Endodermal cell (in vitro differentiated cells): ENCODE measurements at places on chromosomes 13 and 19.

DNA sequence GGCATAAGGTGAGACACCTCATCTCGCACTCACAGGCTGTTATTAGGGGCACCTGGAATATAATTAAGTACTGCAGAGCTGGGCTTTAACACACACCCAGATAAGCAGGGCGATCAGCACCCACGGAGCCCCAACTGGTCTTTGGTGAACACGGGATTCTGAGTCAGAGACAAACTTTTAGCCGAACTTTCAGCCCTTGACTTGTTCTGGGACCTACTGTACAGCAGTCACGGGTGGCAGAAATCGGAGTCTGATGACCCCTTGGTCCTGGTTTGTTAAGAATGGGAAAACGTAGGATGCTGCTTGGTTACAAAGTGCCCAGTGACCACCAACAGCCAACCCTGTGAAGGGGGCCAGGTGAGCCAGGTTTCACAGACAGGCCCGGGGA is 9.0 kb downstream of the SH3GL1 start:
- peaks cover 27% of the 10 kb centered on the region for H3K4me1 ChIP-seq
- no peak for DNase-seq
- H3K36me3 ChIP-seq: peaks cover 15% of the 10 kb centered on the region

GRCh38 chr13:43985422-43986072 is 105.8 kb downstream of the LACC1 start:
- H3K27ac ChIP-seq: no peak overlapping the region
- H3K36me3 ChIP-seq: no peaks in the 10 kb centered on the region
- no peaks in the 10 kb centered on the region for H3K27me3 ChIP-seq

- no peak for DNase-seq
- H3K27ac ChIP-seq: no peak overlapping the region
- H3K4me1 ChIP-seq: no peaks in the 10 kb centered on the region
Observed at GRCh38 chr19:18386543-18387271, 749 bp downstream of the GDF15 start.

GRCh38 chr13:111287201-111287600 is 33.2 kb upstream of the TEX29 start:
- H3K4me3 ChIP-seq: no peak overlapping the region
- no peaks in the 10 kb centered on the region for H3K4me1 ChIP-seq
- no peaks in the 10 kb centered on the region for H3K27me3 ChIP-seq

DNA sequence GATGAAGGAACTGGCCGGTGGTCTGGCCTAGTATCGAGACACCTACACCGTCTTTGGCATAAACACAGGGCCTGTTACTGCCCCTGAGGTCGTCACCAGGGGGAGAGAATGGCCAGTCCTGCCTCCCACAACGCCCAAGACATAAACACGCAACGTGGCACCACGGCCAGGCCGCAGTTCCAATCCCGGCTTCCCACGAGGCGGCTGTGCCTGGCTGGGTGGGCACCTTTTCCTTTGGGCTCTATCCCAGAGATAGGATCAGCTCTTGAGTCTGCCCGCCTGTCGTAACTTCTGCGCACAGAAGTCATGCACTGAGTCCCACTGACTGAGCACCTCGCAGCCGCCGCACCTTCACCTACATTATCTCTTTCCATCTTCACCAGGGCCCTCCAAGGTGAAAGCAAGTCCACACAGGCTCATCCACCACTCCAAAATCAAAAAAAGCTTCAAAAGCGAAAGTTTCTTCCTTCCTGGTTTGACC is 1.1 kb downstream of the MIER2 start:
- peak; percentile 62 for DNase-seq
- no peaks in the 10 kb centered on the region for H3K4me1 ChIP-seq
- no peak overlapping the region for H3K27ac ChIP-seq
- H3K36me3 ChIP-seq: peaks cover 29% of the 10 kb centered on the region
- peak overlapping the region; percentile 99 for H3K4me3 ChIP-seq

DNA sequence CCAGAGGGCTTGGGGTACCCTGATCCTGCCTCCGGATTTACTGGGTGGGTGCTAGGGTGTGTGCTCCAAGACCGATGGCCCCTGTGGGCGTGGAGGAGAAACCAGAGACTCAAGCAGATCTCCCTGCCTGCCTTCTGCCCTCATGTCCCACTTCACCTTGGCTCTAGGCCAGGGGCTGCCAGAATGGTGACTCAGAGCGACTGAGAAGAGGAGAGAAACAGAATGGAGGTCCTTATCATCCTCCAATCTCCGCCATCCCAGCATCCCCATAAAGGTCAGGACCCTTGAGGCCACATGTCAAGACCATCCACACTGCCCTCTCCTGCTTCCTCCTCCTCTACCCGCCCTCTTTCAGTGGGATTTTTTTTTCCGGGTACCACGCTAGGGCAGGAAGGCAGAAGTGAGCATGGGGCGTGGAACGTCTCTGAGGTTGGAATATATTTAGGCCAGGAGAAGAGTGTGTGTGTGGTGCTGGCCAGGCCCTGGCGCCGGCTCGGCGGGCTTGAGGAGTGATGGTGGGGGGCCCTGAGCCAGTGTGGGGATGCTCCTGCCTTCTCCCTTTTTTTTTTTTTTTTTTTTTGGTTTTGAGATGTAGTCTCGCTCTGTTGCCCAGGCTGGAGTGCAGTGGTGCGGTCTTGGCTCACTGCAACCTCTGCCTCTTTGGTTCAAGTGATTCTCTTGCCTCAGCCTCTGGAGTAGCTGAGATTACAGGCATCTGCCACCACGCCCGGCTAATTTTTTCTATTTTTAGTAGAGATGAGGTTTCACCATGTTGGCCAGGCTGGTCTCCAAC is 22.3 kb downstream of the IER2 start:
- H3K4me1 ChIP-seq: no peaks in the 10 kb centered on the region
- no peaks in the 10 kb centered on the region for H3K36me3 ChIP-seq
- no peak overlapping the region for H3K4me3 ChIP-seq
- no peak overlapping the region for H3K27ac ChIP-seq
- no peaks in the 10 kb centered on the region for H3K27me3 ChIP-seq

- H3K27me3 ChIP-seq: no peaks in the 10 kb centered on the region
- no peak overlapping the region for H3K27ac ChIP-seq
- DNase-seq: no peak
- H3K4me1 ChIP-seq: no peaks in the 10 kb centered on the region
- H3K36me3 ChIP-seq: peaks cover 4% of the 10 kb centered on the region
Observed at GRCh38 chr19:33499671-33500506, 21.7 kb downstream of the PEPD start.

GRCh38 chr13:38537051-38537450 is 149.8 kb upstream of the FREM2 start:
- H3K4me3 ChIP-seq: no peak overlapping the region
- H3K27me3 ChIP-seq: no peaks in the 10 kb centered on the region
- H3K27ac ChIP-seq: no peak overlapping the region
- no peaks in the 10 kb centered on the region for H3K36me3 ChIP-seq
- peaks cover 6% of the 10 kb centered on the region for H3K4me1 ChIP-seq

- no peaks in the 10 kb centered on the region for H3K4me1 ChIP-seq
- H3K27me3 ChIP-seq: no peaks in the 10 kb centered on the region
- no peak for DNase-seq
- H3K4me3 ChIP-seq: no peak overlapping the region
Observed at GRCh38 chr13:80473695-80474094, 132.8 kb upstream of the SPRY2 start.

DNA sequence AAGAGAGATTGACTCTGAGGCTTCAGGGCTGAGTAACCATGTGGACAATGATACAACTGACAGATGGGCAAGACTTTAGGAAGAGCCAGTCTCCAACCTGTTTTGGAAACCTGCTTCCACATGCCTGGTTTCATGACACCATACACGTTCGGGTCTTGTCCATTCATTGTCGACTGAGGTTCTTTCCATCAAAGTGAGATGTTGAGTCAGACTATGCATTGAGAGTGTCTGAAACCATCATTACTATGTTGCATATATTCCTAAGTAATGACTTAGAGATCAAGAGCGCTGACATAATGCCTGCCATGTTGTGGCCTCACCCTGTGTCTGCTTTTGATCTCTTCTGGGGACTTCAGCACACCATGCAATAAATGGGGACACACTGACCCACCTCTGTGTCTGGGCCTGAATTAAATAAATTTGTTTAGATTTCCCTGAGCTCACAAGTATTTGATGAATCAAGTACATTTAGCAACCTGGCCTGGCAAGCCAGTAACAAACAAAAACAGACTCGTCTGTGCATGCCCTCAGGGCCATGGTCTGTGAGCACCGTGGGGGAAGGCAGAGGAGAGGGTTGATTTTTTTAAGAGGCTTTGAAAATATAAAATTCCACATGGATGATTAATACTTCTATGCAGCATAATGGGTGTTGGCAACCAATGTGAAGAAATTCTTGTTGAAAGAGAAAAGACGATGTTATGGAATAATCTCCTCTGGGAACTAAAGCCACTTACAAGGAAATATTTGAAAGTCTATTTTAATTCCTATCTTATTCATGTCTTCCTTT is 49.9 kb upstream of the UBAC2 start:
- no peaks in the 10 kb centered on the region for H3K36me3 ChIP-seq
- H3K4me1 ChIP-seq: no peaks in the 10 kb centered on the region
- H3K27me3 ChIP-seq: no peaks in the 10 kb centered on the region
- H3K27ac ChIP-seq: no peak overlapping the region

DNA sequence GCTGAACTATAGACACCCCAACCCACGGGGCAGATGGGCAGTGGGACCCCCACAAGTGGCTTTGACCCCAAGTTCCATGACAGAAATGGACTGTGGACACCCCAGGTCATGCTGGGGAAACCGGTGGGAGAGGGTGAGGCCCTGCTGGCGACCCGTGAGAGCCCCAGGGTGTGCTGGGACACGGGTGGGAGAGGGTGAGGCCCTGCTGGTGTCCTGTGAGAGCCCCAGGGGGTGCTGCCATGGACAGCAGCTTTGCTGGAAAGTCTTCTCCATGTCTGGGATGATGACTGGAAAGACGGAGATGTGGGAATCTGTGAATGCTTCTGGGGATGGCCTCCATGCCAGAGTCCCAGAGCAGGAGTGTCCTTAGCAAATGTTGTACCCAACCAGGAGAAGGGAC is 148.4 kb downstream of the URI1 start:
- H3K27me3 ChIP-seq: no peaks in the 10 kb centered on the region
- no peaks in the 10 kb centered on the region for H3K4me1 ChIP-seq
- no peaks in the 10 kb centered on the region for H3K36me3 ChIP-seq
- no peak overlapping the region for H3K27ac ChIP-seq
- no peak for DNase-seq
- no peak overlapping the region for H3K4me3 ChIP-seq

DNA sequence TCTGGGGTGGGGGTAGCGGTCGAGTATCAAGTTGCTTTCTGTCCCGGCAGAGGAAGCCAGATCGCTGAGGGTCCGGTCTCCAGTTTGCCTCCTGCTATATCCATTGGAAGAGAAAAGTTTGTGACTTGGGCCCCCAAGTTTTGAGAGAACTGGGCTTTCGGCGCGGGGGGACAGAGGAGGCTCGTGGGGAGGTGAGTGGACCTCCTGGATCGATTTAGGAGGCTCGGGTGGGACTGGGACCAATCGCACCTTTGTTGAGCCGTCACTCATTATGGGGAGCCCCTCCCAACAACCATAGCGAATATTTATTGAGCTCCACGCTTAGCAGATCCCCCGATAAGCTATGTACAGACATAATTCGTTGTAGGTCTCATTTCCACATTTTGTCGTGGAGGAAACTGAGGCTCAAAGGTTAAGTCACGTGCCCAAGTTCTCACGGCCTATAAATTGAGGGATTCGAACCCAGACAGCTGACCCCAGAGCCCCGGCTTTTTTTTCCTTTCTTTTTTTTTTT is 909 bp downstream of the RFXANK start:
- H3K4me1 ChIP-seq: no peaks in the 10 kb centered on the region
- no peaks in the 10 kb centered on the region for H3K27me3 ChIP-seq
- H3K4me3 ChIP-seq: peak overlapping the region; percentile 99
- peak overlapping the region; percentile 44 for H3K27ac ChIP-seq
- H3K36me3 ChIP-seq: peaks cover 8% of the 10 kb centered on the region
- DNase-seq: no peak

GRCh38 chr13:28586439-28587173 is 72.3 kb upstream of the POMP start:
- H3K36me3 ChIP-seq: no peaks in the 10 kb centered on the region
- DNase-seq: peak; percentile 59
- H3K4me1 ChIP-seq: no peaks in the 10 kb centered on the region
- no peaks in the 10 kb centered on the region for H3K27me3 ChIP-seq

- no peaks in the 10 kb centered on the region for H3K36me3 ChIP-seq
- H3K4me3 ChIP-seq: no peak overlapping the region
- H3K27me3 ChIP-seq: no peaks in the 10 kb centered on the region
- peaks cover 4% of the 10 kb centered on the region for H3K4me1 ChIP-seq
Observed at GRCh38 chr13:23637829-23638228, 67.6 kb downstream of the TNFRSF19 start.

DNA sequence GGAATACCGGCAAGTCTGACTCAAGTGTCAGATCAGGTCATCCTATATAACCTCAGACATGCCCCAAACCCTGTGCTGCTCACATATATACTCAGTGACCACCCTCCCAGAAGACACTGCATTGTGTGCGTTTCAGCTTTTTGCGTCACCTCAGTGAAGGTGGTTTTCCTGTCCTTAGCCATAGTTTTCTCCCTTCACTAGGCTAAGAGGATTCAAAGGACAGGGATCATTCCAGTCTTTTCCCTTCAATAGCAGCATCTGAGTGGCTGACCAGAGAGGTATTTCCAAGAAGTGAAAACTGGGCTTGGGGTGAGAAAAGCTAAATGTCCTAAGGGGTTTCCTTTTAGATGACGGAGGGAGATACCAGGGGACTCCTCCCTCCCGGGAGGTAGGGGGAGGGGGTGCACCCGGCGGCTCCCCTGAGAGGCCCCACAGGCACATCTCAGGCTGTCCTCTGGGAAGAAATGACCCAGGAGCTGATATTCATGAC is 12.7 kb upstream of the OR10H1 start:
- H3K4me3 ChIP-seq: no peak overlapping the region
- H3K27me3 ChIP-seq: no peaks in the 10 kb centered on the region
- H3K27ac ChIP-seq: no peak overlapping the region
- no peaks in the 10 kb centered on the region for H3K4me1 ChIP-seq
- H3K36me3 ChIP-seq: no peaks in the 10 kb centered on the region
- DNase-seq: no peak

DNA sequence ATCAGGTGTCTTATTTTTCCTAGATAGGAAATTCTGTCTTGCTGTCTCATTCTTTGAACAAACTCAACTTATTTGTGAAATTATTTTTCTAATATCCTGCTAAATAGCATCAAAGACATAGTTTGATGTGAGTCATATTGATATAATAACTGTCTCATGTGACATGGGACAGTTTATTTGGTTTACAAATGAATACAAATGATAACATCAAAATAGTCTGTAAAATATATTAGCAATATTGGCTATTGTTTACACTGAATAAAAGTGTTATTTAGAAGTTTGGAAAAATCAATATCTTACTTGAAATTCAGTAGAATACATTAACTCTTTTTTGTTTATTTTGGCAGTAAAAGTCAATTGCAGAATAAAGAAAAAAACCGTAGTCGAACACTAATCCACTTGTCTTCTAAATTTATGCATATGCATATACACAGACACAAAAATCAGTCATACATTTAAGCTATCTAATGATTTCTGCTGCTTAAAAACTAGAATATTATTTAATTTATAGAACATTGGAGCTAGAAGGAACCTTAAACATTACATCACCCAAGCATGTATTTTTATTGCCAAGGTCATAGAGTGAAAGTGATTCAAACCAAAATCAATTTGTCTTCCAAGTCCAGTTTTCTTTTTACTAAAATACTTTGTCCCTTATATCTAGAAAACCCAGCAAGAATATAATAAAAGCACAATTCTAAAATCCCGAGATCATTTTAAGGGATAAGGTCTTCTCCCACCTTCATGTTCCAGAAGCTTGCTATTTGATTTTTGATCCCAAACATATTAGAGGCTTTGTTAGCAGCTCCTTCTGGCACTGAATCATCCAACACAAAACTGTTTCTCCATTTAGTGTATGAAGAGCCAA is 776.5 kb upstream of the SLITRK1 start:
- no peaks in the 10 kb centered on the region for H3K27me3 ChIP-seq
- no peaks in the 10 kb centered on the region for H3K36me3 ChIP-seq
- H3K4me3 ChIP-seq: no peak overlapping the region
- H3K27ac ChIP-seq: no peak overlapping the region
